CD4-positive, CD25-positive, alpha-beta regulatory T cell (primary cell): ENCODE measurements at places on chromosomes 16 and 17. TPM values are rescaled to one million over a fixed set of nuclear protein-coding genes. Genes with fewer than 3 reads are reported as not detected.

GRCh38 chr17:11986942-11987329 is 10.3 kb downstream of the ZNF18 start:
- H3K4me3 ChIP-seq, result no peak overlapping the region
- no peaks in the 10 kb centered on the region for H3K27me3 ChIP-seq
- DNase-seq, result no peak
- peaks cover 6% of the 10 kb centered on the region for H3K4me1 ChIP-seq

DNA sequence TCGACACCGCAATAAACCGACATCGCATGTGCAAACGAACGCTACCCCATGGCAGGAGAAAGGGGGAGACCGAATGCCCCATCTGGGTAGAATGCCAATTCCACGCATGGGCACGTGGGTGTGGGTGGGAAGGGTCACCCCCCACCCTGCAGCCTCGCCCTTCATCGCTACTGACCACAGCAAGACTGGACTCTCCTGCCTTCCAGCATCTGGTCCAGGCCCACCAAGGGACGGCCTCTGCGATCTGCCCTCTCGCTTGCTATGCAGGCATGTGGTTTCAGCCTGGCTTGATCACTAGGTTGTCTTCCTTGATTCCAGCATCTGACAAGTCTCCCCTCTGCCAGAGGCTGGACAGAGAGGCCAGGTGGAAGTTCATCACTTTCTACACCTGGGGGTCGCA is 159.3 kb downstream of the C16orf78 start:
- H3K27ac ChIP-seq, result no peak overlapping the region
- no peaks in the 10 kb centered on the region for H3K27me3 ChIP-seq
- H3K4me3 ChIP-seq, result no peak overlapping the region
- no peak for DNase-seq
- no peaks in the 10 kb centered on the region for H3K36me3 ChIP-seq

GRCh38 chr17:68909066-68909465 is 46.1 kb downstream of the ABCA8 start:
- H3K4me1 ChIP-seq, result no peaks in the 10 kb centered on the region
- H3K36me3 ChIP-seq, result no peaks in the 10 kb centered on the region
- H3K27ac ChIP-seq, result no peak overlapping the region

Gene ALOX12B
- polyA plus RNA-seq, result not detected

Gene TP53TG3B
- polyA plus RNA-seq, result not detected

- no peak overlapping the region for H3K4me3 ChIP-seq
- DNase-seq, result no peak
These were observed 366.7 kb downstream of the KCNJ2 start for GRCh38 chr17:70535986-70536385.
